Fibroblast of skin of left quadriceps (primary cell): ENCODE measurements at places on chromosomes 5 and 9.

- DNase-seq = no peak
These were observed 209.6 kb upstream of the CDH10 start for GRCh38 chr5:24854350-24854749.

DNA sequence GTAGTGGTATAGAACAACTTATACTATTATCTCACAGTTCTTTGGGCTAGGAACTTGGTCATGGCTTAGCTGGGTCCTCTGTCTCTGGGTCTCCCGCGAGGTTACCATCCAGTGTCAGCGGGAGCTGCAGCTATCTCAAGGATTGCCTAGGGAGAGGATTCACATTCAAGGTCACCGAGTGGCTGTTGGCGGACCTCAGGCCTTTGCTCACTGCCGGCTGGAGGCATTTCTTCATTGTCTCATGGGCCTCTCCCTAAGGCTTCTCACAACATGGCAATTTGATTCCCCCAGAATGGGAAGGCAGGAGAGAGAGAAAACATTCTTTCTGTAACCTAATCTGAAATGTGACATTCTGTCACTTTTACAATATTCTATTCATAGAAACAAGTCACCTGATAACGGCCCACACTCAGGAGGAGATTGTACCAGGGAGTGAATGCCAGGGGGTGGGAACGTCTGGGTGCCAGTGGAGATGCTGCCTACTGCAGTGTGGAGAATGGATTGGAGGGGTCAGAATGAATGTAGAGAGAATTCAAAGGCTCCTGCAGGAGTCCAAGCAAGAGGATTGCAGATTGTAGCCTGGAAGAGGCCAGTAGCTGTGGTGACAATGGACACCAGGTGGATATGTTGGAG, 29.5 kb upstream of the ANKRD18A start:
- DNase-seq = no peak

GRCh38 chr9:136488247-136489214, 5.7 kb upstream of the SEC16A start:
- DNase-seq = no peak

DNA sequence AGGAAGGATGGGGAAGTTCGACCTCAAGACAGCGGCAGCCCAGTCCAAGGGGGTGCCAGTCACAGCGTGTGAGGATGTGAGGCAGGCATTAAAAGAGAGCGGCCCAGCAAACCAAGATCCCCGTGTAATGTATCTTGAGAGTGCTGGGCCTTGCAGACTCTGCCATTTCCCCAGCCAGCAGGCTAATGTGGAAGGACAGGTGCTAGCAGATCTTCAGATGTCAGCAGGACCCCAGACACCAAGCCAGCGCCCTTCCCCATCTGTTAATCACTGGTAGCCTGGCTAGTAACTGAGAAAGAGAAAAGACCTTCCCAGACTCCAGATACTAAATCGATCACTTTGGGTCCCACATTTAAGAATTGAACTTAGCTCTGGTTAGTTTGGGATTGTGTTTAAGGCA, 62.2 kb downstream of the NTRK2 start:
- DNase-seq = no peak

DNA sequence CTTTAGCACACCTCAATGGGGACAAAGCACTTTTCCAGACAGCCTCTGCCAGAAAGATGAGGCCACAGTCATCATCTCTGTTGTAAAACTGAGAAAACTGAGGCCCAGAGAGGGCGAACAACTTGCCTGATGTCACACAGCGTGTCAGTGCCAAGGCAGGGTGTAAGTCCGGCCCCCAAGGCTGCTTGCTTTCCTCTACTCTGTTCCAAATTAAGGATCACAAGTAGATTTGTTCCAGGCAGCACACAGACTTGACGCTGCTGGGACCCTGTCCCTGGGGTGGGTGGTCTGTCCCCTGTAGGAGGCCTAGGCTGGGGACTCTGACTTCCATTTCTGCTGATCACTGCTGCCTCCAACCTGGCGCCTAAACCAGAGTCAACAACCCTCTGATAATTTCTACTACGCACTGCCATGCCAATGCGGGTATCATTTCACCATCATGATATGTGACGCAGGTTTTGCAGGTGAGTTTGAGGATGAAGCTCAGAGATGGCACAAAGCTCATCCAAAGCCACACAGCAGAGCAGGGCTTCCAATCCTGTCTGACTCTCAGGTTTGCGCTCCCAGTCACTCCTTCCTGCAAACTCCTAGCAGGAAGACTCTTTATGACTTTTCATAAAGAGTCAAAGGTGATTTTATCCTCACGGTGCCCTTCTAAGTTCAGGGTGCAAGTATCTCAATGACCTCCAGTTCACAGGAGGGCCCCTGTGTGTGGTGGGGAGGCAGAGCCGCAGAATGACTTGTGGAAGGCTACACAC, 13.5 kb upstream of the RALGDS start:
- no peak for DNase-seq

- DNase-seq = no peak
These were observed 721.0 kb upstream of the WWC1 start for GRCh38 chr5:167570431-167570830.

DNA sequence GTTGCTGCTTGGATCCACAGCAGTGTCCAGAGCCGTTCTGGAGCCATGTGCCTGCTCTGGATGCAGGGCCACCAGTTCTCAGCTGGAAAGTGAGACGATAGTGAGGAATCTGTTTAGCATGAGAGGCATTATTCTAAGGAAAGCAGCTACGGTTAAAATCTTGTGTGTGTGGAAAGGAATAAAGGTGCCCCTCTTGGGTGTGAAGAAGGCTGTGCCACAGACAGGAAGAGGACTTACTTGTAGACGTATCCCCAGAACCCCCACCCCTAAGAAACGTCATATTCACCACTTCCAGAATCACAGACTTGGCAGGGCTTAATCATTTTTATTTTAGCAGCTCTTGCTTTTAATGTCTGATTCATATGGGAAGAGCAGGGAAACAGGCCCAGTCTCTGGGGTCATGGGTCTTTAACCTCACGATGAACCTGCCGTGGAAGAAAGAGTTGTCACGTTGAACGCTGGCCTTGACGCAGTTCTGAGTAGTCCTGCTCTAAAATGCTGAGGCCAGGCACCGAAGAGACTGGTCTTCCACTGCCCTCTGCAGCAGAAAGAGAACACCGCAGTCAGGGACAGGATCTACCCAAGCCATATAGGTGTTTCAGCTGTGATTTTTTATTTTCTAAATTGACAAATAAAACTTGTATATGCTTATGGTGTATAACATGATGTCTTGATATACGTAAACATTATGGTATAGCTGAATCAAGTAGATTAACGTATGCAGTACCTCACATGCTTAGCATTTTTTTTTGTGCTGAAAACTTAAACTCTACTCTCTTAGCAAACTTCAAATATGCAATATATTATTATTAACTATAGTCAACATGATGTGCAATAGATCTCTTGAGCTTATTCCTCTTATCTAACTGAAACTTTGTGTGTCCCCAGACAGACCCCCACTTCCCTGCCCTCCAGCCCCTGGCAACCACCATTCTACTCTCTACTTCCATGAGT, 38.8 kb downstream of the CARTPT start:
- DNase-seq = peak; percentile 10

DNA sequence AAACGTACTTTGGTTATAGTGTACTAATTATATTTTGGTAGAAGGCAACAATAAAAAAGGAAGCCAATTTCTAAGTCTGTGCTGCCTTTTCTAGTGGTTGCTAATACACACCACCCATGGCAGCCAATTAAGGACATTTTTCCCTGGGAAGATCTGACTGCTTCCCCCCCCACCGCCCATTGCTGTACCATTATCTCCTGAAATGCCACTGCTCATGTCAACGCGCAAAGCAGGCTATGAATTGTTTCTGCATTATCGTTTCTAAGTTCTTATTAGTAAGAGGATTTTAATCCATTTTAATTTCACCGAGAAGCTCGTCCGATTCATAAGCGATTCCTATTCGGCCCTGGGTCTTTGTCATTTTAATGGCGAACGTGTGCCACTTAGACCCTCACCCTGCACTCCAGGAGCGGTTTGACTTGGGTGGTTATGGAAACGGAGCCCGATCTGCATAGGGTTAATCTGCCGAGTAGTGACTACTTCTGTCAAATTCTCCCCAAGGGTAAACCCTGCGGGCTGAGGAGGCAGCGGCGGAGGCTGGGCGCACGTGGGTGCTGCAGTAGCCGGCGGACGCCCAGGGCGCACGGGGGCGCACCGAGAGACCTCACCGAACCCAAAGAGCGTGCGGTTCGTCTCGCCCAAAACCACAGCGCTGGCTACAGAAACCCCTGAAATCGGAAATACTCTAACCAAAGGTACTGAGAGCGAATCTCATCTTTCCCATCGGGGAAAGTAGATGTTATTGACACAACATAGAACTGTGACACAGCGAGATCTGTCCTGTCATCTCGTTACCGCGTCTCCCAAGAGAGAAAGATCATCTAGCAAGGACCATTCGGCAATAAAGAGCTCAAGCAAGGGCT, 55.8 kb upstream of the SHC3 start:
- DNase-seq = no peak

DNA sequence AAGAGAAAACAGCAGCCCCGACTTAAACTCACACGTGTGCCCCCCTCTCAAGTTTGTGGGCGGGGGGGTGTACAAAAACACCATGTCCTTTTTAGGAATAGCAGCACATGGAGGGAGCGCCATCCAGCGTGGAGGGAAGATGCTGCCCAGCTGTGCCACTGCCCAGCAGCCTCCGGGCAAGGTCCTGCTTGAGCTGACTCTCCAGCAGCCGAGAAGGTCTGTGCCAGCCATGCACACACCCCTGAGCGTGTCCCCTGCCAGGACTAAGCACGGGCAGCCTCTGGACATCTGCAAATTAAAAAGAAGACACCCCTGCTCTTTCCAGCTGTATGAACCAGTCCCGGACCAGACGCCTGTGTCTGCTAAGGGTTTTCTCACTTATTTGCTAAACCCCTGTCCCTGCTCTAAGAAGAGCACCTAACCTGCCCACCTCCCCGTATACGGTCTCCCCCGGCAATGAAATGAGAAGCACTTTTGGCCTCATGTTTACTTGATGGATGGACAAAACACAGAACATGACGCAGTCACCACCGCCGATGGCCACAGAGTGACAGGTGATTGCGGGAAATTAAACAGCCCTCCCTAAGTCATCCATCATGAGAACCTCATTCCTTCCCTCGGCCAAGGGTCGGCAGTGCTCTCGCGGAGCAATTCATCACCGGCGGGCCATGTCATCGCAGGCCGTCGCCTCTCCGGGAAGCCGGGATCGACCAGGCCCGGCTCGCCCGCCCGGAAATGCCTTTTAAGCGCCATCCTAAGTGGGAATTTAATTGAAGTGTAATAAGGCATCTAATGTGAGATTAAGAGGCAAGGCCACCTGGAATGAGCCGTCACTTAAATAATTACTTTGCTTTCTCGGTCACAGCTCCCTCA, 96.9 kb downstream of the OLFM1 start:
- DNase-seq = no peak

- no peak for DNase-seq
These were observed 286.3 kb downstream of the ADGRV1 start for GRCh38 chr5:90844931-90845330.

DNA sequence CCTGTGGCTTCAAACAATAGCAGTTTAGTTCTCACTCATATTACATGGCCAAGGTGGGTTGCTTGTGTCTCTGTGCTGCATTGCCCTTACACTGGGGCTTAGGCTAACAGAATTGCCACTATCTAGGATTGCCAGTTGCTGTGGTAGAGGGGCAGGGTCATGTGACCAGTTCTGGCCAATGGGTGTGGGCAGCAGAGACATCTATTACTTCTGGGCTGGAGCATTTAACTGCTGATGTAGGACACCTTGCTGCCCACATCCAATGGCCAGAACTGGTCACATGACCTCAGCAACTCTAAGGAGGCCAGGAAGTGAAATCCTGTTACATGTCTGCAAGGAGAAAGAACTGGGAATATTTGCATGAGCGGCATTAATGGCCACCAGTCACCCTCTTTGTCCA, 199.3 kb downstream of the C9orf152 start:
- DNase-seq = no peak

DNA sequence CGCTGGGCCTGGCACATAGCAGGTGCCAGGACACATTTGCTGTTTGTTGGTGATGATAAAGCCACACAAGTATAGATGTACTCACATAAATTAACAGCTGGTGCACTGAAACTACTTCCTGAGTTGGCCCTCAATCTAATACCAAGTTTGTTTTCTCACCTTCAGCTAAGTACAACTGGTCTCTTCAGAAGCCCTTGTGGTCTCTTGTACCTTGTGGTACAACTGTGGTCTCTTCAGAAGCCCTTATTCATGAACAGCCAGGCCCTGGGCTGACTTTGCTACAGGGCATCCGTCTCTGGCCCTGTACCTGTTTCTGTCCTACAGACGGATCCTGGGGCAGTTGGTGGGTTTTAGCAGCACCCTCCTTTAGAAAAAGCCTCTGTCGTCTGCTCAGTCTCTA, 81.5 kb downstream of the DAB2IP start:
- no peak for DNase-seq

- DNase-seq = no peak
These were observed 90.1 kb downstream of the THBS4 start for GRCh38 chr5:80125022-80125961.

- no peak for DNase-seq
These were observed 79.1 kb upstream of the ITGA2 start for GRCh38 chr5:52910071-52910470.

- peak; percentile 7 for DNase-seq
These were observed 411.6 kb downstream of the BNC2 start for GRCh38 chr9:16458696-16459420.

GRCh38 chr5:123279136-123279535, 144.1 kb downstream of the CEP120 start:
- no peak for DNase-seq

- DNase-seq = no peak
These were observed 150.4 kb downstream of the RGS3 start for GRCh38 chr9:113613815-113614413.

DNA sequence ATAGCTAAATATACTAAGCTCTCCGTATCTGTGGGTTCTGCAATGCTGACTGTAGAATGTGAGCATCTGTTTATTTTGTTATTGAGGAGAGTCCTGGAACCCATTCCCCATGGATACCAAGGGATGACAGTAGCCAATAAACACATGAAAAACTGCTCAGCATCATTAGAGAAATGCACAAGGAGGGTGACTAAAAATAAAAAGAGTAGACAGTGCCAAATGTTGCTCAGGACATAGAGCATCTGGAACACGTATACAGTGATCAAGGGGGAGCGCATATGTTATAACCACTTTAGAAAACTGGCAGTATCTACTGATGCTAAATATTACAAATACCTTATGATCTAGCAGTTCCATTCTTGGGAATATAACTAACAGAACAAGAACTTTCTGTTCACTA, 31.0 kb downstream of the MARCHF6 start:
- DNase-seq = no peak

- no peak for DNase-seq
These were observed 125.8 kb downstream of the GALNT10 start for GRCh38 chr5:154316223-154316935.

DNA sequence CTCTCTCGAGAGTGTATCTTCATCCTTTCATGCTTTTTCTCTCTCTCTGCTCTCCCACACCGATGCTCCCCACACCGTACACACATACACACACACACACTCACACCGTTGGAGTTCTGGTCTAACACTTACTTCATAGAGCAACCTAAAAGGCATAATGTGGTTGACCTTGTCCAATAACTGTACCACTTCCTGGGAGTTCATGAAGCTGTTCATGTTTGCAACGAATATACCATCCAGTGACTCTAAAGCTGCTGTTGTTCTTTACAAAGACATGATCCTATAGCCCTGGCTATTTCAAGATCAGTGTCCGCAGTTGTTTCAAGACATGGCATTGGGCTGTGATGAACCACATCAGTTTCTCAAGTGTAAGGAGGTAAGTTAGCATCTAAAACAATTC, 10.0 kb downstream of the MEF2C start:
- DNase-seq = no peak

- DNase-seq = no peak
These were observed 273.8 kb downstream of the DOCK8 start for GRCh38 chr9:488448-488847.
